Fibroblast of the aortic adventitia (primary cell): ENCODE measurements at places on chromosomes 6 and 20.

DNA sequence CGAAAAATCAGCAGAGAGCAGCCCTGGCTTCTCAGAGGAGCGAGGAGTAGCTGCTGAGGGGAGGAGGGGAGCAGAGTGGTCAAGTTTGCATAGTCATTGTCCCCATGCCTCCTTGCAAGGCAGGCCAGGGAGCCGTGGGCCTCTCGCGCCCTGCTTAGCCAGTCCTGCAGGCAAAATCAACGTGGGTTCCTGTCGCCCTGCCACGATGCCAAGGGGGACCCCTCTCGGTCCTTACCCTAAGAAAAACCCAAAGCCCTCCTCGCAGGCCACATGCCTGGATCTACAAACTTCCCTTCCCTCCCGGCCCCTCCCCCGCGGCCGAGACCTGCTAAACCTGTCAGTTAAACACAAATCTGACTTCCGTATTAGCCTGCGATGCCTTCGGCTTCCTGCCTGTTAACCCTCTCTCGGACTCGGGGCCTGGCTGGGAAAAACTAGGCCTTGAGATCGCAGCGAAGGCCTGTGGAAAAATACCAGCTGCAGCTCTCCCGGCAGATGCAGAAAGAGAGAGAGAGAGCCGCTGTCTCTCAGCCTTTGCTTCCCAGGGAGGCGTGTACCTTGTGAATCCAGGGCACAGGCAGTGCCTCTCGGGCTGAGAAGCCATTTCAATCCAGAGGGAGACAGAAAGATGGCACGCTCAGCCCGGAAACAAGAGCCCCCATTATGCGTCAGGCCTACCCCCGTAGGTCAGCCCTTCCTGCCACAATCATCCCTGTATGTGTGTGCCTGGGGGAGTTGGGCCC lies 968 bp upstream of the ZMYND8 start:
- peak; percentile 83 for DNase-seq

- no peak for DNase-seq
Observed at GRCh38 chr6:14272737-14273085, 155.1 kb downstream of the CD83 start.

GRCh38 chr6:156948807-156949206 lies 171.6 kb downstream of the ARID1B start:
- peak; percentile 81 for DNase-seq

DNA sequence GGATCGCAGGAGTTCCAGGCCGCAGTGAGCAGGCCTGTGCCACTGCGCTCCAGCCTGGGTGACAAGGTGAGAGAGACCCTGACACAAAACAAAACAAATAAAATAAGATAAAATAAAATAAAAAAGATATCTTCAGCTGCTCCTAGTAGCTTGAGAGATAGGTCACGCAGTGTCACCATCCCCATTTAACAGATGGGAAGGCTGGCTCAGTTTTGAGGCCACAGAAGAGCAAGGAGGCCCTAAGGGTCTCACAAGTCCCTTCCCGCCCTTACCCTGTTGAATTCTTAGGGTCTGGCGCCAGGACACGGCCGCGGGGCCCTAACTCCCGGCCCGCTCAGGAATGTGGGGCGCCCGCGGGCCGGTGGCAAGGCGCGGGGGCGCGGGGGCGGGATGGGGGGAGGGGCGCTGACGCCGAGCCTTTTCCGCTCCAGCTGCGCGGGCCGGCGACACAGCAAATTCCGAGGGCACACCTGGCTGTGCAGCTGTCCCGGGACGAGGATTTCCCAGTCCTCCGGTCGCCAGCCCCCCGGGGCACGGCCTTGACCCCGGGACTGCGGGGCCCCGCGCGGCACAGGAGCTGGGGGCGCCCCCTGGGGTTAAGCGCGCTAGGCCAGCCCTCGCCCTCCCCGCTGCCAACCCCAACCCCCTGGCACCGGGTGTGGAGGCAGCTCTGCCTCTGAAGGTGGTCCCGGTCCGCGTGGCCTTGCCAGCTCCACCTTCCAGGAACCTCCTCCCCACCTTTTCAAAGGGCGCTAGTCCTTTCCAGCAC lies 10.3 kb upstream of the R3HDML start:
- DNase-seq, result no peak

GRCh38 chr6:28868873-28869272 lies 54.9 kb downstream of the TRIM27 start:
- no peak for DNase-seq

GRCh38 chr6:22673474-22673873 lies 104.1 kb downstream of the HDGFL1 start:
- DNase-seq, result no peak

DNA sequence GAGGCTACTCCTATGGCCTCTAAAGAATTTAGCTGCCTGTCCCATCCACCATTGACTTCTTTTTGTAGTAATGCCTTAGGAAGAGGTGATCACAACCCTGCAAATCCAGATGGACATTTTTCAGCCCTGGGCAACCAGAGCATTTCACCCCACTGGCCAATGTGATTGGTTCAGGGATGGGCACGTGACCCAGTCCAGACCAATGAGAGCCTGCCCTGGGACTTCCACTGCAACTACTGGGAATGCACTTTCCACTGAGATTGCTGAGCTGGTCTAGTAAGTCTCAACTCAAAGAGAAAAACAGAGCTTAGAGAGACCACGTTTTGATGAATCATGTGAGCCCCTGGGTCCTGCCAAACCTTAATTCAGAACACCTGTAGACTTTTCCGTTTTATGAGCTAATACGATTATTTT lies 8.9 kb upstream of the UBE2V1 start:
- DNase-seq, result peak; percentile 80

DNA sequence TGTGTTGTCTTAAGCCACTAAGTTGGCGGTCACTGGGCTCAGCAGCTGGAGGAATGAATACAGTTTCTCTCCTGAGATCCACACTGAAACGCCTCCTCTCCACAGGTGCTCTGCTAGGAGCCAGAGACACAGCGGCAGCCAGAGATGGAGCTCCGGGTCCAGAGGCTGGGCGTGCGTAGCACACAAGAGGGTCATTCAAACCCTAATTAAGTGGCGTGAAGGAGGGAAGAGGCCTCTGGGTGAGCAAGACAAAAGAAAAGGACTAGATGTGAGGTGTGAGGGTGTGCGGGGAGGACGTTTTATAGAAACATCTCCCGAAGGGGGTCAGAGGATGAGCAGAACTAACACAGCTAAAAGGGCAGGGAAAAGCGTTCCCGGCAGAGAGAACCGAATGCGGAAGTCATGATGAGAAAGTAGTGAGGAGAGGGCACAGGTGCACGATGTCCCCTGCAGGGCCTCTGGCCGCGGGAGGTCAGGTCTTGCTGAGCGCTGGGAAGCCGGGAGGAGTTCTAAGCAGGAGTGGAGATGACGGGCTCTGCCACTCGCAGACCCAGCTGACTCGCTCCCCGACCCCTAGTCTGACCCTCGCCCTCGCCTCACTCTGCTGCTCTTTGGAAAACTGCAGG lies 54.4 kb downstream of the BMP7 start:
- no peak for DNase-seq

GRCh38 chr20:53287357-53288042 lies 306.1 kb downstream of the ZNF217 start:
- DNase-seq, result no peak

DNA sequence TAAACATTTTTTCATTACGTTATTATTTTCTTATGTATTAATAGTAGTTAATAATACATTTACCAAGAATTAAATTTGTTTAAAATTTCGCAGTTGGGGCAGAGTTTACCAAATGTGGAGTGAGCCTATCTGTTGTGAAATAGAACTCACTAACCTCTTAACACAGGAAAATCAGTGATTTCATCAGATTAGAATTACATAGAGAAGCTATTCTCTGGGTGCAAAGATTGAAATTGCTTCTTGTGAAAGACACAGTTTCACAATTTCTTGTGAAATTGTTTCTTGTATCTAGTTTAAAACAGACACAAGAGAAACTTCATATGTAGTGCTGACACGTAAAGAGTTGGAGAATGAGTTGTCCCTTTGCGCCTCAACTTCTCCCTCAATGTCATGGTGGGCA lies 69.4 kb upstream of the PRL start:
- DNase-seq, result peak; percentile 25

DNA sequence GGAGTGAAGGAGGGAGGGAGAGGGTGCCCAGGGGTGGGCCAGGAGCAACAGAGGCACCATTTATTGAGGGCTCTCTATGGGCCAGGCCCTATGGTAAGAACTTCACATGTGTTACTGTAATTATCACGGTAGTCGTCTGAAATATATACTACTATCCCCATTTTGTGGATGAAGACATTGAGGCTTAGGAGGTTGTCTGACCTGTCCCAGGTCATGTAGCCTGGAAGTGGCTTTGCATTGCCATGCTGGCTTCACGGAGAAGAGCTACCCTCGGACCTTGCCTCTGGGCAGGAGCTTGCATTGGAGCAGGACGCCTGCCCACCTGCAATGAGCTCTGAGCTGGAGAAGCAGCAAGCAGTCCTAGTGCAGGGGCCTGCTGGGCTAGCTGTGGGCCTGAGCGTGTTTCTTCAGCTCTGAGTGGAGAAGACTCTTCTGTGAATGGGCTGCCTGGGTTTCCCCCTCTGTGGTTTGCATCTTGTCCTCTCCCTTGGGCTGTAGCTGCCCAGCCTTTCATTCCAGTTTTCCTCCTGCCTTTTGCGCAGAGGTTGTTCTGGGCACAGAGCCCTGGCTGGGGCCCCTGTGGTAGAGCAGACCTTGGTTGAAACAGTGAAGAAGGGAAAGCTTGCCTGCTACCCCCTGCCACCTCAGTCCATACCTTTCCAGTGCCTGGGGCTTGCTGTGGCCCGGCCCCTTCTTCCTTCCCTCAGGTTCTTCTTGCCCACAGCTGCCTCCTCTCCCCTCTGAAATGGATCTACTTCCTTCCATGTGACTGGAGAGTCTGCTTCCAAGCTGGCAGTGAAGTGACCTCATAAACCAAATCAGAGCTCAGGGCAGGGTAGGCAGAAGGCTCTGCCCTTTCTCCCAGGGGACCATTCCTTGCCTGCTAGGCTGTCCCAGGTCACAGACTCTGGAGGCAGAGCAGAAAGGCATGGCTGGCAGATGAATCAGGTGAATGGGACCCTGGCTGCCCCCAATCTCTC lies 24.1 kb upstream of the SRF start:
- no peak for DNase-seq

GRCh38 chr20:46034039-46034438 lies 5.0 kb downstream of the SLC12A5 start:
- DNase-seq, result no peak

- peak; percentile 4 for DNase-seq
Observed at GRCh38 chr20:63009988-63010769, 3.4 kb upstream of the BHLHE23 start.

DNA sequence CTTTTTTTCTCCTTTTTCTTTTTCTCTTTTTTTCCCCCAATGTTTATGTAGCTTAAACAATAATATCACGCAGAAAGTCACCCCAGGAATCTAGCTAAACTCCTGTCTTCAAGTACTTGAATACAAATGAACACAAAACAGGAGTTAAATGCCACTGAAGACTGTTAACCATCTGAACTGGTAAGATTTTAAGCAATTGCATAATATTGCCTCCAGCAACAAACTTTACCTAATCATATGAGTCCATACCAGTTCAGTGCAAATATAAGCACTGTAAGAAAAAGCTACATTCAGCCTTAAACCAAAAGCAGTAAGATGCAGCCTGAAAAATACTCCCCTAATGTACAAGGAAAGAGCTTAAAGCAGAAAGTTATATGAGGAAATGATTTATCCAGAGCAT lies 173.9 kb upstream of the TFAP2D start:
- DNase-seq, result no peak

DNA sequence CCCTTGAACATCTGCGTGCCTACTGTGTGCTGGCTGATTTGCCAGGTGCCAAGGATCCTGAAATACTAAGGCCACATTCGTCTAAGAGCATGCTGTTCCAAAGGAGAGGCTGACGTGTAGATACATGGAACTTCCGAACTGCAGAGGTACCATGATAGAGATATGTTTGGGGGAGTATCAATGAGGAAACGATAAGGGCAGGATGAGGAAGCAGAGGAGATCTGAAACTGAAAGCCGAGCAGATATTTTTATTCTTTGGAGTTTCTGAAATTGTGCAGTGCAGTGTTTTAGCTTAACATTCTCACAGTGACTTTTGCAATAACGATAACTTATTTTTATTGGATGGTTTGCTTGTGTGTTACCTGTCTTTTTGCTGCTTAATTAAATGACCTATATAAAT lies 24.3 kb downstream of the BMP6 start:
- DNase-seq, result no peak

DNA sequence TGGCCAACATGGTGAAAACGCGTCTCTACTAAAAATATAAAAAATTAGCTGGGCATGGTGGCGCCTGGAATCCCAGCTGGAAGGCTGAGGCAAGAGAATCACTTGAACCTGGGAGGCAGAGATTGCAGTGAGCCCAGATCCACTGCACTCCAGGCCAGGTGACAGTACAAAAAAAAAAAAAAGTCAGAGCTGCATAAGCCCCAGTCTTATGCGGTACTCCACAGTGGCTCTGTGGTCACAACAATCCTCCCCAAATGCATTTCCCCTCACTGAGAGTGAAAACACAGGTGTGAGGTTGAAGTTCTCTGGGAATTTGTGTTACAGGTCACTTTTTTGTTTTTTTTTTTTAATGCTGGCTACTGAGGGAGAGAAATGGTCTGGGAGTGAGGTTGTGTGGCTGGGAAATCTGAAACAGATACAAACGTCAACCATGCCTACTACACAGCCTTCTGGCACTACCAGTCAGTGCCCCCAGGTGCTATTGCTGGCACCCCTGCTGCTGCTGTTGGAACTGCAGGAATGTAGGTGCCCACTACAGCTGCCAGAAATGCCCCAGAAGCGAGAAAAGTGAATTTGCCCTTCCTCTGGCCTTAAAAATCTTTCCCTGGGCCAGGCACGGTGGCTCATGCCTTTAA lies 5.7 kb downstream of the MRPS26 start:
- no peak for DNase-seq

- DNase-seq, result peak; percentile 27
Observed at GRCh38 chr6:31831350-31832215, 4.0 kb downstream of the HSPA1B start.
